ENCODE measurements at places on chromosomes 5 and 9. TPM values are rescaled to one million over a fixed set of nuclear protein-coding genes. Genes with fewer than 3 reads are reported as not detected.

The SH3TC2 gene
- total RNA-seq: 60.6 TPM

The CARTPT gene
- total RNA-seq: not detected

The CTNND2 gene
- not detected for total RNA-seq

The PGGT1B gene
- 19.2 TPM for total RNA-seq

The C5orf34 gene
- total RNA-seq: 2.4 TPM

The FYB1 gene
- total RNA-seq: not detected

The HSPA9 gene
- 239 TPM for total RNA-seq

The CCDC180 gene
- 0.37 TPM for total RNA-seq

The PPP2R2B gene
- not detected for total RNA-seq

The FAM174A gene
- total RNA-seq: 27.3 TPM

The CDC25C gene
- 2.4 TPM for total RNA-seq

The PCDHGA2 gene
- 1.4 TPM for total RNA-seq

The ROPN1L gene
- 0.68 TPM for total RNA-seq

The CDH18 gene
- not detected for total RNA-seq

The CCDC183 gene
- 0.37 TPM for total RNA-seq

The C9orf153 gene
- 0.14 TPM for total RNA-seq

The CFAP77 gene
- total RNA-seq: 0.34 TPM

The GGTA1 gene
- total RNA-seq: 8.7 TPM

The SLC34A1 gene
- not detected for total RNA-seq

The RBM18 gene
- total RNA-seq: 8.0 TPM

The ST6GALNAC4 gene
- 98.0 TPM for total RNA-seq

The FOXD4L6 gene
- total RNA-seq: under 0.01 TPM

The SPINK6 gene
- total RNA-seq: not detected
